CD4-positive, alpha-beta T cell (primary cell): ENCODE measurements at places on chromosomes 4 and X.

DNA sequence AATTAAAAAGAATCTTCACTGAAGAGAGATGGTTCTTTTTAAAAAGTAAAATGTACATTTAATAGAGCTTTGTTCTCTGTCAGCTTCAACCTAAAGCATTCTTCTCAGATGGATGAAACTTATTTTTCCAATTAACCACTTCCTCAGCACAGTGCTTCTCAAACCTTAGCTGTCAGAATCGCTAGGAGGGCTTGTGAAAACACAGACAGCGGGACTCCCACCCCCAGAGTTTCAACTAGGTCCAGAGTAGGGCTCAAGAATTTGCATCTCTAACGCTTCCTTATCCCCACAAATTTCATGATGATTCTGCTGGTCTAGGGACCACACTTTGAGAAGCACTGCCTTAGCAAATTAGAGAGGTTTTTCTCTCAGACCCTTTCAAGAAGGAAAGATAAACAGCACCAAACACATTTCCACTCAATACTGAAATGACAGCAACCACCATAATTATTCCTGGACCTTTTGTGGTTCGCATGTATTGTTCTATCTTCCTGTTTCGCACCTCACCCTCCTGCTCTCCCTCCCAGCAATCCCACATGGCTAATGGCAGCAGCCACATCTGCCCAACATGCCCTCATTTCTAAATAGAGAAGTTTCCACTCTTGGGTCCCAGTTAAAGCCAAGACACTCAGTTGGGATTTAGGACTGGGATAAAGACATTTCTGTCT is 73.2 kb downstream of the ZNF827 start:
- no peaks in the 10 kb centered on the region for H3K4me1 ChIP-seq
- peaks cover 18% of the 10 kb centered on the region for H3K36me3 ChIP-seq
- H3K4me3 ChIP-seq = no peak overlapping the region
- no peaks in the 10 kb centered on the region for H3K27me3 ChIP-seq
- no peak for DNase-seq

DNA sequence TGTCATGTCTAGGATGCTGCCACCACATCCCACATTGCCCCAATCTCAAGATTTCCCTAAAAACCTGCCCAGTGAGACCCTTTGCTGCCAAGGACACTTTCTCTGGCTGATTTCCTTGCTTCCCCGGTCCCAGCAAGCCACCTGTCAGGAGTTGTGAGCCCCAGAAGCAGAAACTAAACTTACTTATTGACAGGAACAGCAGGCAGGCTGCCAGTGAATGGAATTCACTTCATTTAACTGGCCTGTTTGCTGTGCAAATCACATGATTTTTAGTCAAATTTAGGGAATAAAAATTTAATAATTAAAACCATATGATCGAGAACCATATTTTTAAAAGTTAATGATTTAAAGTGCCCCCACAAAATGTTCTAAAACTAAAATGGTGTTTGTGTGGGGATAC is 48.5 kb downstream of the MAMLD1 start:
- H3K27me3 ChIP-seq = no peaks in the 10 kb centered on the region
- no peak for DNase-seq
- H3K4me3 ChIP-seq = no peak overlapping the region
- H3K36me3 ChIP-seq = no peaks in the 10 kb centered on the region

GRCh38 chrX:66731398-66731797 is 92.5 kb upstream of the EDA2R start:
- H3K27ac ChIP-seq = no peak overlapping the region
- no peaks in the 10 kb centered on the region for H3K27me3 ChIP-seq
- no peaks in the 10 kb centered on the region for H3K4me1 ChIP-seq
- no peak for DNase-seq
- H3K36me3 ChIP-seq = no peaks in the 10 kb centered on the region

DNA sequence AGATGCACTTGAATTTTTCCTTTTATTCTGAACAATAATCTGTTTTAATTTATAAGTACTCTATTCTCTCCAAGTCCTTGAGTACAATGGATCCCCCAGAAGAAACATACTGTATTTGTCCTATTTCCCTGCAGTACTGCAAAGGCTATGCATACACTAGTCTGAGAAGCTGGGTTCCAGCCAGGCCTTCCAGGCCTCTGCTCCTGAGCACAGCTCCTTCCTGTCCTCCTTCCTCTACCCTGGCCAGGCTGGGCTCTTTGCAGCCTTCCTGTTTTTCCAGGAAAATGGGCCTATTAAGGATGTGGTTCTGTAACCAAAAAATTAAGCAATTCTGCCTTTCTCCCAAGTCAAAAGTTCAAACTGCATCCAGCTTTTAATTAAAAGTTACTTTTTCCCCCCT is 68.0 kb upstream of the STIM2 start:
- peaks cover 8% of the 10 kb centered on the region for H3K4me1 ChIP-seq
- no peak for DNase-seq
- no peaks in the 10 kb centered on the region for H3K27me3 ChIP-seq

DNA sequence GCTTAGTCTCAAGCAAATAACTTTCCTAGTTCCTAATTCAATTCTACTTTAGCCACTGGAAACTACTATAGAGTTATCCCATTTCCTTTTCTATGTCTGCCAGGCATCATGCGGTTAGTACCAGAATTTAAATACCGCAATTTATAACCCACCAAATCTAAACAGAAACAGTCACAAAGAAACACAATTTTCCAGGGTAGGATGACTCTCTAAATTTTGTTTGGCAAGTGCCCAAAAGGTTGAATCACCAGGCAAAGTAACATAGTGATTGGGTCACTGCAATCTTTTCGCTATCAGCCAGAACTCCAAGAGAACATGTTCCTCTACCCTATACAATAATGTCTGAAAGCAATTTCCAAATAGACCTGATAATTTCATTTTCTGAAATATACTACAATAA is 240.2 kb upstream of the GRIA3 start:
- no peak overlapping the region for H3K4me3 ChIP-seq
- H3K4me1 ChIP-seq = no peaks in the 10 kb centered on the region
- no peak for DNase-seq
- no peak overlapping the region for H3K27ac ChIP-seq

DNA sequence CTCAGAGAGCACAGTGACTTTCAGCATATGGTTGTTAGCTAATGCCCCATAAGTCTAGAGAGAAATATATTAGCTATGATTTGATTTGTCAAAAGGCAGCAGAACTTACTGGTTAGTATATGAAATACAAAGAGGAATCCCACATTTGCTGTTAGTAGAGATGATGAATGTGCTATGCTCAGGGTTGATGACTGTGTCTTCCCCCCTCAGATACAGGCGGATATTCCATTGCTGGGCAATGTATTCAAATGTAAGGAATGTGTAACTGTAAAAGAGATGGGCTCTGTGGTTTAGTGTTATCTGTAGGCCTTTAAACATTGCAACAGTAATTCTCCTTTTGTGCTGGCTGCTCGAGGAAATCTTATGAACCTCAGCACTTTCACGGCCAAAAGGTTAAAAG is 528.9 kb upstream of the ARX start:
- no peak overlapping the region for H3K4me3 ChIP-seq
- H3K27me3 ChIP-seq = no peaks in the 10 kb centered on the region
- H3K27ac ChIP-seq = no peak overlapping the region

- H3K27me3 ChIP-seq = no peaks in the 10 kb centered on the region
- no peak for DNase-seq
- H3K4me3 ChIP-seq = no peak overlapping the region
- H3K27ac ChIP-seq = no peak overlapping the region
- H3K4me1 ChIP-seq = no peaks in the 10 kb centered on the region
- H3K36me3 ChIP-seq = no peaks in the 10 kb centered on the region
Observed at GRCh38 chrX:27222661-27223060, 240.5 kb downstream of the PPP4R3C start.

GRCh38 chrX:40108162-40108958 is 10.6 kb upstream of the BCOR start:
- DNase-seq = no peak
- no peak overlapping the region for H3K27ac ChIP-seq
- peaks cover 32% of the 10 kb centered on the region for H3K4me1 ChIP-seq
- peak overlapping the region; percentile 42 for H3K4me3 ChIP-seq
- no peaks in the 10 kb centered on the region for H3K36me3 ChIP-seq

DNA sequence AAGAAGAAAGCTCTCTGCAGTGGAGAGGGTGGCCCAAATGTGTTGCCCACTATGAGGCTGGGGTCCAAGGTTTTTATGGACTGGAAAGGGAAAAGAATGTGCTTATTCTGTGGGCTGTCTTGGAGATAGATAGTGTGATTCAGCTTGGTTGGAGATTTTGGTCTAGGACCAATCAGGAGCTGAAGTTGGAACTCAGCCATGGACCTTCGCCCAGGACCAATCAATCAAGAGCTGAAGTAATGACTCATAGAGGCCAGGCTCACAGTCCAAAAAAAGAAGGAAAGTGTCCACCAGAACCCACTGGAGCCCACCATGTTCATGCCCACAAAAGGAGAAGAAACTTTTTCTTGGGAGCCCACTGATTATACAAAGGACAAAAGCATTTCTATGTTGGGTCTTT is 369.5 kb downstream of the UBE2NL start:
- H3K27me3 ChIP-seq = no peaks in the 10 kb centered on the region

GRCh38 chr4:7677799-7678301 is 243.1 kb upstream of the PSAPL1 start:
- H3K36me3 ChIP-seq = no peaks in the 10 kb centered on the region
- H3K27me3 ChIP-seq = no peaks in the 10 kb centered on the region

DNA sequence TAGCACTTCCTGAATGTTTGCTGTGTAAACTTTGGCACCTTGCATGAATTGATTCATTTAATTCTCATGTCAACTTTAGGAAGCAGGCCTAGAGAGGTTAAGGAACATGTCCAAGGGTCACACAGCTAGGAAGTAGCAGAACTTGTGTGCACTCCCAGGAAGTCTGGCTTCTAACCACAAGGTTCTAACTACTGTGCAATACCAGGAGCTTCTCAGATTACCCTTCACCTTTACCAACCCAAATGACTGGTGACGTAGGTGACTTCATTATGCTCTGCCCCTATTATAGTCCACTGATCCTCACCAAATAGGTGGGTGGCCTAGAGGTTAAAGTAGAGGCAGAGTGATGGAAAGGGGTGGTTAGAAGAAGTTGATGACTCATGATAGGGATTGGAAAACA is 14.4 kb downstream of the AR start:
- no peak overlapping the region for H3K27ac ChIP-seq
- no peak for DNase-seq
- no peaks in the 10 kb centered on the region for H3K4me1 ChIP-seq
- H3K27me3 ChIP-seq = no peaks in the 10 kb centered on the region

DNA sequence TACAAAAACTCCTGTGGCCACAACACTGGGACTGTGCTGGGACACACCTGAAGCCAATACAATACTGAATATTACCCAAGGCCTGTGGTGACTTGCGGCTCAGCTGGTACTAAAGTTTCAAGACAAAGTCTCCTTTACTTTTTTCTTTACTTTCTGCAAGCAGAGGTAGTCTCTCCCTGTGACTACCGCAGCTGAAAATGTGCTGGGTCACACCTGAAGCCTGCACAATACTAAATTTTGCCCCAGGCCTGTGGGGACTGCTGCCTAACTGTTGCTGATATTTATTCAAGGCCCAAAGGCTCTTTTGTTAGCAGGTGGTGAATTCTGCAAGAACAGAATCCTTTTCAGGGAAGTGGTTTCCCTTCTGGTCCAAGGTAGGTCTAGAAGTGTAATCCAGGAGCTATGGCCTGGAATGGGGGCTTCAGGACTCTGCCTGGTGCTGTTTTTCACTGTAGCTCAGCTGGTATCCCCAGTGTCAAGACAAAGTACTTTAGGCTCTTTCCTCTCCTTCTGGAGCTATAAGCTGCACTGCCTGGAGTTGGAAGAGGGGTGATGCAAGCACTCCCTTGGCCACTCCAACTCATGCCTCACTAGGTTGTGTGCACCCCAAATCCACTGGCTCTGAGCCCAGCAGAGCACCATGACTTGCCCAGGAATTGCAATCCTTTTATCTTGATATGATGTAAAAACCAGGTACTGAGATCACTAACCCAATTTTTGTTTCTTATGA is 489.4 kb downstream of the TECRL start:
- no peak overlapping the region for H3K4me3 ChIP-seq
- no peak for DNase-seq
- no peaks in the 10 kb centered on the region for H3K36me3 ChIP-seq
- no peaks in the 10 kb centered on the region for H3K27me3 ChIP-seq
- no peak overlapping the region for H3K27ac ChIP-seq

GRCh38 chr4:159398236-159398638 is 295.4 kb downstream of the RAPGEF2 start:
- H3K27ac ChIP-seq = no peak overlapping the region
- H3K36me3 ChIP-seq = no peaks in the 10 kb centered on the region
- no peak for DNase-seq
- peaks cover 2% of the 10 kb centered on the region for H3K4me1 ChIP-seq

GRCh38 chrX:100880368-100880767 is 6.2 kb upstream of the NOX1 start:
- H3K27ac ChIP-seq = no peak overlapping the region
- H3K4me3 ChIP-seq = no peak overlapping the region
- no peaks in the 10 kb centered on the region for H3K4me1 ChIP-seq
- H3K27me3 ChIP-seq = no peaks in the 10 kb centered on the region
- no peak for DNase-seq
- H3K36me3 ChIP-seq = no peaks in the 10 kb centered on the region

DNA sequence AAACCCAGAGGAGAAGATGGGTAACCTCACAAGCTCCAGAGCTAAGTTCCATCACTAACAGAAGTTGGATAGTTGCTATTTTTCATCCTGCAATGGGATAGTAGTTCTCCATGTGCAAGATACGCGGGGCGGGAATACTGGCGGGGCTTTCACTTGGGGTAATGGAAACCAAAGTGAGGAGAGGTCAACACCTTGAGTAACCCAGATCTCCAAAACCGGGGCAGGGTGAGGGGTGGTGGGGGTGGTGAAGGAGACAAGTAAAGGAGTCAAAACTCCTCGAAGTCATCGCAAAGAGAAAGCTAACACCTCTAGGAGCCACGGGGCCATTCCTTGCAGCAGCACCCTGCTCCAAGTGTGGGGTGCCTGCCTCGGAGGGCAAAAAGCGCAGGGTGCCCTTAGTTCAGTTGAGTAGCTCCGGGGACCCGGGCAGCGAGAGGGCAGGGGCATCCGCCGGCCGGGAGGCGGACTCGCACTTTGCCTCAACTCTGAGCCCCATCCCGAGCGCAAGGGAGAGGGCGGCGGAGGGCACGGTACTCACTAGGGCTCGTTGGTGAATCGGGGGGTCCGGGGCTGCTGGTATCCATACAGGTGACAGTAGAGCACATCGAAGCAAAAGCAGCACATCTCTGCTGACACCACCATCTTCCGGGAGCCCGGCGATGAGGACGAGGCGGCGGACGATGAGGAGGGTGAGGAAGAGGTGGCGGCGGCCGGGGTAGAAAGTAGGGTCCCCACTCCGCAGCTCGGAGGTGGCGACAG is 645 bp downstream of the AMMECR1 start:
- H3K27ac ChIP-seq = peak overlapping the region; percentile 67
- no peaks in the 10 kb centered on the region for H3K36me3 ChIP-seq
- H3K4me3 ChIP-seq = peak overlapping the region; percentile 97
- H3K27me3 ChIP-seq = no peaks in the 10 kb centered on the region

- DNase-seq = no peak
- no peak overlapping the region for H3K27ac ChIP-seq
- H3K4me3 ChIP-seq = peak overlapping the region; percentile 64
- peaks cover 11% of the 10 kb centered on the region for H3K4me1 ChIP-seq
Observed at GRCh38 chr4:122827258-122827878, 737 bp downstream of the FGF2 start.

DNA sequence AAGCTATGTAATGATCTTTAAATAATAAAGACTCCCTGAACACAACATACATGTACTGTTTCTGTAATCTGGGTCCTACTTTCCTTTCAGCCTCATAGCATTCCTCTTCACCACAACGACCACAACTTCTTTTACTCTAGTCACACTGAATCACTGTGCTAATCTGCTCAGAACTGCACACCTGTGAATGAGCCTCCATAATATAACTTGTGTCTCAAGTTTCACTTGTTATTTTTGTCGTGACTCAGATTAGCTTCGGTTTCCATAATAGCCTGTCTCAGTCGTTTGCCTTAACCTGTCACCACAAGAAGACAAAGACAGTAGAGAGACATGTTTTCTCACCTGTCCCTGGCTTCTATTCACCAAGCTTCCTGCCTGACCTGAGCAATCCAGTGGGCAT is 61.8 kb downstream of the MAGED1 start:
- no peaks in the 10 kb centered on the region for H3K4me1 ChIP-seq
- H3K4me3 ChIP-seq = no peak overlapping the region
- DNase-seq = no peak
- H3K27ac ChIP-seq = no peak overlapping the region
